ENCODE measurements at places on chromosomes 3 and 15. TPM values are rescaled to one million over a fixed set of nuclear protein-coding genes. Genes with fewer than 3 reads are reported as not detected.

DISP2 gene
- 0.40 TPM for total RNA-seq

MUC13 gene
- not detected for total RNA-seq

UTS2B gene
- total RNA-seq: not detected

TPM1 gene
- 315 TPM for total RNA-seq

EAF2 gene
- 3.5 TPM for total RNA-seq

WDR93 gene
- 0.64 TPM for total RNA-seq

BDH1 gene
- 46.1 TPM for total RNA-seq

TF gene
- total RNA-seq: 0.40 TPM

RBPMS2 gene
- 95.2 TPM for total RNA-seq

SLC6A1 gene
- total RNA-seq: 3.6 TPM

LSAMP gene
- 6.4 TPM for total RNA-seq

GHRL gene
- 0.40 TPM for total RNA-seq

TTC23 gene
- 21.1 TPM for total RNA-seq

Data from endodermal cell (in vitro differentiated cells).